ENCODE measurements at places on chromosomes 5 and 9.

GRCh38 chr5:109690242-109690974 lies 681 bp downstream of the MAN2A1 start:
- DNase-seq, result peak; percentile 29

DNA sequence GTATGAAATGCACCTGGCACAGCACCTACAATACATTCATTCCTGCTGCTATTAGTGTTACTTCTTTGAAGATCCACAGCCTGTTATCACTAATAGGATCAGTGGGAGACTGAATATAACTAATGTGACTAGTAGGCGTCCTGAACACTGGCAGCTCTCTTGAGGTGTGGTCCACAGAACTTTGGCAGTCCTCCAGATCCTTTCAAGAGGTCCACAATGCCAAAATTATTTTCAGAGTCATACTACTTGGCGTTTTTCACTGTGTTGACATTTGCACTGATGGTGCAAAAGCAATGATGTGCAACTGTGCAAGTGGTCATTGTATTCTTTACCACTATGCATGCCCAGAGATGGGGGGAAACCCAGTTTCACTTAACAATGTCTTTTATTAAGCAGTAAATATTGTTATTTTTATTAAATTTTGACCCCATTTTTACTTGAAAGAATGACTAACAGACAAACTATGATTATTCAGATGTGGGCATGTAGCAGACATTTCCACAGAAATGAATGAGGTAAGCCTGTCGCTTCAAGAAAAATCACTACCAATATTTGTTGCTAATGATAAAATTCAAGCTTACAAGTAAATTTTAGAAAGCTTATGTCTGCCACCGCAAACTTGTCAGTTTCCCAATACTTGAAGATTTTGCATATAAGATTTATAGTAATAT lies 48.9 kb downstream of the ADRB2 start:
- DNase-seq, result no peak

DNA sequence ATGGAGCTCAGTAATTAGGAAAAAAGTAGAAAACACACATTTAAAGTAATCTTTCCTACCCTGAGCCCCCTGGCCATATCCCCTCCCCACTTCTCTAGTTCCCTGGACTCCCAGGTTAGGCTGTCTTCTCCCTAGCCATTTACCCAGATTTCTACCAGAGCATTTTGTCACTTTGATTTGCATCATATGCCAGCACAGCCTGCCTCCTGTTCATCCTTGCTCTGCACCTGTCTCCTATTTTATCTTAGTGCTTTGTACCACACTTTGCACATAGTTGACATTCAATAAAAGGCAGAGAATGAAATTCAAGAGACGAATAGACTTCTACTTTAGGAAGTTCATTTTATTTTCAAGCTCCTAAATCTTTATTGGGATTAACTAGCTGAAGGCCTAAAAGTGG lies 344.5 kb downstream of the EBF1 start:
- DNase-seq, result no peak

- DNase-seq, result no peak
Observed at GRCh38 chr5:96609369-96609768, 52.8 kb upstream of the CAST start.

DNA sequence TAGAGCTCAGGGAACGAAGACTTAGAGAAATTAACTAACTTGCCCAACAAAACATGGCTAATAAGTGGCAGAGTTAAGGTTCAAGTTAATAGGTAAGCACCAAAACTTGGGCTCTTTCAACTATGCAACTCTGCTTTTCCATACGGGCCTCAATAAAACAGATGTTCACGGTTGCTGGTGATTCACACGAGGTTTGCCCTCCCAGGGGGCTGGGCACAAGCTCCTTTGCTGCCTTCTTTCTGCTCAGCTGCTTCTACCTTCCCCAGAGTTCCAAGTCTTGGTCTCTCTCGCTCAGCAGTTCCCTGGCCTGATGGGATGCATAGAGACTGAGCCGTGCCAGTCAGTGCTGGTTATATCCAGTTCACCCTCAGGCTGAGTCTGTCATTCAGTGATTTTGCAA lies 217.9 kb downstream of the SREK1 start:
- no peak for DNase-seq

DNA sequence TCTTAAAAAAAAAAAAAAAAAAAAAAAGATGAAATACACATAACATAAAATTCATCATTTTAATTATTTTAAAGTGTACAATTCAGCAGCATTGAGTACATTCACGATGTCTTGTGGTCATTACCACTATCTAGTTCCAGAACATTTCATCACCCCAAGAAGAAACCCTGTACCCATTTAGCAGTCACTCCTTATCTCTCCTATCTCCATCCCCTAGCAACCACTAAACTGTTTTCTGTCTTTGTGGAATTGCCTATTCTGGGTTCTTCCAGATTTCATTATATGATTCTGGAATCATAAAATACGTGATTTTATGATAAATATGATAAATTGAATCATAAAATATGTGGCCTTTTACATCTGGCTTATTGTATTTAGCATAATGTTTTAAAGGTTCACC lies 8.9 kb upstream of the HMCN2 start:
- no peak for DNase-seq

GRCh38 chr5:175286981-175287380 lies 157.0 kb downstream of the DRD1 start:
- DNase-seq, result no peak

DNA sequence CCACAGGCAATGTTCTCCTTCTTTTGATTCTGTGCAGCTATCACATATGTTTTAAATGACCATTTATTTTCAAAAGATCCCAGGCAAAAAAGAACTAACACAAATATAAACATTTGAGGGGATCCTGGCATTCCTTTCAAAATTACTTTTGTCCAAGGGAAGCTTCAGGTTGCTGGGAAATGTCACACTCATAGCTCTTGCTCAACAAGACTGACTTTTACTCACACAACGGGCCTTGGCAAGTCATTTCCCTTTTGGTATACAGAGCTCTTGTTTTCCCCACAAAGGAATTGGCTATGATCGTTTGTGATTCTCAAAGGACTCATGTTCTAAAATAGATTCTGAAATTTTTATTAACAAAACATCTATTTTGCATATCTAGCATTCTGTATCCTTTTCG lies 4.5 kb upstream of the PALM2AKAP2 start:
- DNase-seq, result no peak

GRCh38 chr9:98318041-98318790 lies 62.8 kb upstream of the TBC1D2 start:
- DNase-seq, result no peak

- DNase-seq, result peak; percentile 25
Observed at GRCh38 chr9:75071530-75072122, 16.3 kb downstream of the NMRK1 start.

DNA sequence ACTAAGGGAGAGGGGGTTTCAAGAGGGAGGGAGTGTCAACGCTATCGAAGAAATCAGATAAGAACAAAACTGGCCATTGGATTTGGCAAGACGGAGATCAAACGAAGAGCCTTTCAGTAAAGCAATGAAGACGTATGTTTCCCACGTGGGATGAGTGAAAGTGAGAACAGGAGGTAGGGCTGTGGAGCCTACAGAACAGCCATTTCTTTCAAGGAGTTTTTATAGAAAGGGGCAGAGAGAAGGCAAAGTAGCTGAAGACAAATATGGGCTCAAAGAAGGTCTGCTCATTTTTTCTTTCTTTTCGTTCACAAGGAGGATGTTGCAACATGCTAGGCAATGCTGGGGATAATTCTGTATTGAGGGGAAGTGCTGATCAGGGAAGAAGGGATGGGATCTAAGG lies 98.3 kb downstream of the SUSD1 start:
- no peak for DNase-seq

DNA sequence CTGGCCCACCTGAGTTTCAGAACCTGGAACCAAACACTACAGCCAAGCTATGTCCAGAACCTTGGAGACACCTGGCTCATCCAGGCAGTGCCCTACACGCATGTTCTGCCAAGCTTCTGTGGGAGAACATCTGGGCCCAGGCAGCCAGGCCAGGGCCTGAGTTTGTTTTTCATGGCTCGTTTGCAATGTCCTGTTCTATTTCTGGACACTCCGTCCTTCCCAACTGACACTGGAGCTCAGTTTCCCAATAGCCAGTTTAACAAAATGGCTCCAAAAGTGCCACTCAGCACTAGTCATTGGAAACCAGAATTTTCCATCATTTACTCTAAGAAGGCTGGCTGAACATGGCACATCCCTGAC lies 38.6 kb downstream of the SH3RF2 start:
- DNase-seq, result no peak

- no peak for DNase-seq
Observed at GRCh38 chr9:128685636-128686489, 3.2 kb upstream of the SET start.

DNA sequence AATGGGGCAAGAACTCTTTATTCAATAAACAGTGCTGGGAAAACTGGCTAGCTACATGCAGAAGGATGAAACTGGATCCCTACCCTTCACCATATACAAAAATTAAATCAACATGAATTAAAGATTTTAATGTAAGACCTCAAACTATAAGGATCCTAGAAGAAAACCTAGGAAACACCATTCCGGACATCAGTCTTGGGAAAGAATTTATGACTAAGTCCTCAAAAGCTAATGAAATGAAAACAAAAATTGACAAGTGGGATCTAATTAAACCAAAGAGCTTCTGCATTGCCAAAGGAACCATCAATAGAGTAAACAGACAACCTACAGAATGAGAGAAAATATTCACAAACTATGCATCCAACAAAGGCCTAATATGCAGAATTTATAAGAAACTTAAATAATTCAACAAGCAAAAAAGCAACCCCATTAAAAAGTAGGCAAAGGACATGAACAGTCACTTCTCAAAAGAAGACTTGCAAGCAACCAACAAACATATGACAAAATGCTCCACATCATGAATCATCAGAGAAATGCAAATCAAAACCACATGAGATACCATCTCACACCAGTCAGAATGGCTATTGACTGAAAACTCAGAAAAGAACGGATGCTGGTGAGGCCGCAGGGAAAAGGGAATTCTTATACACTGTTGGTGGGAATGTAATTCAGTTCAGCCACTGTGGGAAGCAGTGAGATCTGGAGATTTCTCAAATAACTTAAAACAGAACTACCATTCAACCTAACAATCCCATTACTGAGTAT lies 104.3 kb upstream of the MAP3K1 start:
- peak; percentile 28 for DNase-seq

GRCh38 chr5:40030661-40031060 lies 605.9 kb upstream of the DAB2 start:
- DNase-seq, result no peak

DNA sequence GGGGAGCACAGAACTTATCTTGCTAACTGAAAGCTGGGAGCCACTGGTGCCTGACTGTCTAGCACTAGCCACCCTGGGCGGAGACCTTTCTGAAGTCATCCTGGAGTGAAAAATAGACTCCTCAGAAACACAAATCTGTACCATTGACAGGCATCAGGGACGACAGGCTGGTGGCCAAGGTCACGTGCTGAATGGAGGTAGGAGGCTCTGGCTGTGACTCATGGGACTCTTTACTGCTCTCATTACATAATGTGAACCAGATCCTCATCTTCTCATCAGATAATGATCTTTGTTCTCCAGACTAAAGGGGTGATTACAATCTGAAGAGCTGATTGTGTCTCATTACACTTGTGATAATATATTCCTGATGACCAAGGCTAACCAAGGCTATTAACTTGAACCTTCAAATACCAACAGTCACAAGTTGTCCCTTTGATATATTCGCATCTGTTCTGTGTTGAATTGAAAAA lies 91.8 kb downstream of the SEMA5A start:
- peak; percentile 44 for DNase-seq

DNA sequence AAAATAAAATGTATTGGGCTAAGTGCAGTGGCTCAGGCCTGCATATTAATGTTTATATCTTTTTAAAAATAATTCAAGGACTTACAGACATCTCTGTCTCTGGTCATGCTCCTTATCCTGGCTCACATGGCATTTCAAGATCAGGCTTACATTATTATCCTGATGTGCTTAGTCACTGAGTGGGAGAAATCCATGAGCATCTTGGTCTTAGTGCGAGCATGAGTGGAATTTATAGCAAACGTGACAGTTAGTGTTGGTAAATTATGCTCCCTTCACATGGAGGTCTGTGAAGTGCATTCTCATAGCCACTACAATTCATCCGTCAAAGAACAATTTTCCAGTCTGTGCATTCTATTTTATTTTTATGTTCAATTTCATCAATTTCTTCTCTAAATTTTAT lies 237.8 kb upstream of the EDIL3 start:
- no peak for DNase-seq

GRCh38 chr9:136685790-136686533 lies 1.3 kb downstream of the AGPAT2 start:
- DNase-seq, result no peak

GRCh38 chr5:108687595-108688200 lies 60.0 kb upstream of the FER start:
- no peak for DNase-seq

DNA sequence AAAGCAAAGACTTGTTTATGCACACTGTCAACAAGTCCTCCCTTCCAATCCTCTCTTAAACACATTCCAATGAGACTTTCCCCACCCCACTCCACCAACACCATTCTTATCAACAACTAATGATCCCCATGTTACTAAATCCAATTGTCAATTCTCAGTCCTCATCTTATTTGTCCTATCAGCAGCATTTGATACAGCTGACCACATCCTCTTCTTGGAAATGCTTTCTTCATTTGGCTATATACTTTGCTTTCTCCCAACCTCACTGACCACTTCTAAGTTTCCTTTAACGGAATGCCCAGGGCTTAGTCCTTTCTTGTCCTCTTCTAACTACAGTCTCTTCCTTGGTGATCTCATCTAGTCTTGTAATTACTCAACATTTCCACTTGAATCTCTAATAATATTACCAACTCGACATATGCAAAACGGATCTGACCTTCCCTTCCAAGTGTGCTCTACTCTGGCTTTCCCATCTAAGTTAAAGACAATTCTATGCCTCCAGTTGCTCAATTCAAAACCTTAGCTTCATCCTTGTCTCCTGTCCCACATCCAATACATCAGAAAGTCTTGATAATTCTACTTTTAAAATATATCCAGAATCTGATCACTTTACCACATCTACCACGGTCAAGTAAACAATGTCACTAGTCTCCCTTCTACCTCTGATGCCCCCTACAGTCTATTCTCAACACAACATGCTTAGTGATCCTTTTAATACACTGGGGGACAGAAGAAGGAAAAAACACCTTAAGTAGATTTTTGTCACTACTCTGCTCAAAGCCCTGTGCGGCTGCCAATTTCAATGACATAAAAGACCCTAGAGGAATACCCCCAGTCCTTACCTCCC lies 25.5 kb downstream of the AGTPBP1 start:
- DNase-seq, result no peak

DNA sequence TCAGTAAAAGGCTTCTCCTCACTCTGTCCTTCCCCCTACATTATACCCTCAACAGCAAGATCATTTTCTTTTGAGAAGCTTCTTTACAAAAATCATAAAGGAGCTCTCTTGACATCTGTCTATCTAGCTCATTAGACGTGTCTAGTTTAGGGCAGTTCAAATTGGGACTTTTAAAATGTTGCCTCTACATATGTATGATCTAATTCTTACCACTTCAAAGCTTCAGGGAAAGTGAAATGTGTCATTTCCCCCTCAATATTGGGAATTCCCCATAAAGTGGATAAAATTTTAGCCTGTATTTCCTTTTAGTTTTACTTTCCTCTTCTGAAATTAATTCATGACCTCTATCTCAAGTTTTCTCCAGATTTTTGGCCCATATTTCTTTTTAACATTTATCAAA lies 323.7 kb downstream of the ARRDC3 start:
- DNase-seq, result no peak

GRCh38 chr5:155908543-155908942 lies 418.4 kb upstream of the SGCD start:
- DNase-seq, result no peak

Data from HT1080 (cell line).